A673 (cell line): ENCODE measurements at places on chromosomes 3 and 15. TPM values are rescaled to one million over a fixed set of nuclear protein-coding genes. Genes with fewer than 3 reads are reported as not detected.

GRCh38 chr15:90087454-90088154 lies 14.7 kb downstream of the IDH2 start:
- H3K27me3 ChIP-seq: no peaks in the 10 kb centered on the region
- DNase-seq: peak; percentile 77
- peaks cover 24% of the 10 kb centered on the region for H3K36me3 ChIP-seq
- no peak overlapping the region for H3K27ac ChIP-seq
- H3K4me1 ChIP-seq: no peaks in the 10 kb centered on the region
- no peak overlapping the region for H3K4me3 ChIP-seq

DNA sequence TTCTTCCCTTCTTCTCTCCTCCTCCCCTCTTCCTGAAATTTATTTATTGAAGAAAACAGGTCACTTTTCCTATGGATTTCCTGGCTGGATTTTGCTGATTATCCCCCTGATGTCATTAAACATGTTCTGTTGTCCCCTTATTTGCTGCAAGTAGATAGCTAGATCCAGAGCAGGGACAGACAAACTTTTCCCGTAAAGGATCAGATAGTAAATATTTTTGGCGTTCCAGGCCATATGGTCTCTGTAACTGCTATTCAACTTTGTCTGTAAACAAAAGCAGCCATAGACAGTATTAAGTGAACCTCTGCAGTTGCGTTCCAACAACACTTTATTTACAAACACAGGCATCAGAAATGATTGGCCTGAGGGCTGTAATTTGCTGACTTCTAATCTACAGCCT lies 241.3 kb downstream of the NEK10 start:
- H3K4me1 ChIP-seq: no peaks in the 10 kb centered on the region
- no peak overlapping the region for H3K27ac ChIP-seq
- H3K4me3 ChIP-seq: no peak overlapping the region
- no peaks in the 10 kb centered on the region for H3K27me3 ChIP-seq
- H3K36me3 ChIP-seq: no peaks in the 10 kb centered on the region

GRCh38 chr3:72887705-72888545 lies at the start of gene GXYLT2:
Gene GXYLT2, plus strand, starts transcription at chr3:72888046. Its CDS starts 188 bp downstream, at chr3:72888234.
- peaks cover 26% of the 10 kb centered on the region for H3K4me1 ChIP-seq
- no peaks in the 10 kb centered on the region for H3K36me3 ChIP-seq
- peak within 1 kb of the TSS; percentile 61 for H3K27ac ChIP-seq
- H3K27me3 ChIP-seq: no peaks in the 10 kb centered on the region
- peak; percentile 76 for DNase-seq

- peak overlapping the region; percentile 44 for H3K27ac ChIP-seq
- peak; percentile 33 for DNase-seq
- H3K36me3 ChIP-seq: no peaks in the 10 kb centered on the region
- H3K4me1 ChIP-seq: peaks cover 55% of the 10 kb centered on the region
- H3K27me3 ChIP-seq: no peaks in the 10 kb centered on the region
- no peak overlapping the region for H3K4me3 ChIP-seq
Measured at GRCh38 chr15:64348455-64348854, 7.5 kb downstream of the CSNK1G1 start.

- no peaks in the 10 kb centered on the region for H3K36me3 ChIP-seq
- H3K4me3 ChIP-seq: no peak overlapping the region
- no peak overlapping the region for H3K27ac ChIP-seq
- no peaks in the 10 kb centered on the region for H3K27me3 ChIP-seq
- no peaks in the 10 kb centered on the region for H3K4me1 ChIP-seq
Measured at GRCh38 chr15:34109797-34110663, 8.1 kb downstream of the PGBD4 start.

GRCh38 chr15:84949845-84950569 lies 31.6 kb upstream of the PDE8A start:
- no peaks in the 10 kb centered on the region for H3K36me3 ChIP-seq
- no peak overlapping the region for H3K27ac ChIP-seq
- H3K27me3 ChIP-seq: no peaks in the 10 kb centered on the region
- no peak overlapping the region for H3K4me3 ChIP-seq
- no peak for DNase-seq
- H3K4me1 ChIP-seq: peaks cover 2% of the 10 kb centered on the region

Gene ANKUB1
- not detected in 2 replicates for total RNA-seq
